ENCODE measurements at places on chromosomes 5 and 9.

DNA sequence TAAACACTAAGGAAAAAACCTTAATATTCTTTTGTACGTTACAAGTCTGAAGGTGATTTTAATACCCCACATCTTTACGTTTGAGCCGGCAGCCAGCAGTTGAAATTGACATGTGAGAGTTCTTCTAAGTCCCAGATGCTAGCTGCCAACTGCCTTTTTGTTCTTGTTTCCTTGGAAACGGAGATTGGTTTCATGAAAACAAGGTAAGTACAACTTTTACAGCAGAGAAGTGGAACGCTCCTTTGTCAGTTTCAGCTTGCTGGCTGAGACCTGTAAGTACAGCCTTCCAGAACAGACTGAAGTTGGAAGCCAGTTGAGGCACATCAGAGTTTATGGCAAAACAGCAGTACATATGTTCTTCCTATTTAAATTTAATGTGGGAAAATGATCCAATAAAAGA is 1018.4 kb upstream of the ARRDC3 start:
- no peak for DNase-seq

- no peak for DNase-seq
These were observed 99.8 kb downstream of the EFNA5 start for GRCh38 chr5:107570805-107571531.

DNA sequence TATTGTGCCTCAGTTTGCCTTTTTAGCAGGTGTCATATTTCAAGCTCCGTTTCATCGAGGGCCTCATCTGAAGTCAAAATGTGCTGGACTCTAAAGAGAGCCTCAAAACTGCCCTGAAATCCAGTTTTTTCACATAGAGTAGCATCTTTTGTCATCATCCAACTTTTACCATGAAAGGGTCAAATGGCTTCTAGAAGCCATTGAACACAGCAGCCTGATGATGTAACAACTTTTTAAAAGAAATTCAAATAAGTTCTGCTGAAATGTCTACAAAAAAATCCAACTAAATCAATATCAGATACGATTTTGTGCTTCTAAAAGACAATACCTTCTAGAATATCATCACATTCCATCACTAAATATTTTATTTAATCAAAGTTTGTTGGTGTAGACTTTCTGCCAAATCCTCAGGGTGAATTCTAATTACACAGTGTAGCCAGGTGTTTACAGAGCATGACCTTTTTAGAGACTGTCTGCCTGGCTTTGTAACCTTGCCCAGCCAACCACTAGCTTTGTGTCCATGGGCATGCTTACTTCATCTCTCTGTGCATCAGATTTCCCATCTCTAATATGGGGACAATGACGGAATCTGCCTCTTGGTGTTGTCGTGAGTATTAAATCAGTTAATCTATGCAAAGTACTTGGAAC is 505.0 kb downstream of the EBF1 start:
- DNase-seq: no peak

GRCh38 chr9:130209422-130209821 is 37.2 kb downstream of the NCS1 start:
- no peak for DNase-seq

DNA sequence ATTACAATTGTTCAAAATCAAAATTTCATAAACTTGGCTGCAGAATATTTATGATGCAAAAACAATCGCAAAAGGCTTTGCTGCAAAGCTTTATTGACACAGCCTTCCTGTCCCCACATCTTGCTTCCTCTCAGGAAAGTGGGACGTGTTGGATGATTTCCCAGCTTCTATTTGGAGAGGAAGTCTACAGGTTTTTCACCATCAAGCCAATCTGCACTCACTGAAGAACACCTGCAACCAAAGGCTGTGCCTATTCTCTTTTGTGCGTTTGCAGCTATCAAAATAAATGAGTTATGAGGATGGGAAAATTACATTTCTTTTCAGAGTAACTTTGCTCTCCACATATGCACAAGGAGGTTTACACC is 214.4 kb downstream of the PLK2 start:
- DNase-seq: no peak
